Fibroblast of lung (primary cell): ENCODE measurements at places on chromosomes 2 and 18. TPM values are rescaled to one million over a fixed set of nuclear protein-coding genes. Genes with fewer than 3 reads are reported as not detected.

GRCh38 chr2:119484834-119485233 lies 39.4 kb downstream of the SCTR start:
- H3K4me3 ChIP-seq: no peak overlapping the region
- H3K4me1 ChIP-seq: no peaks in the 10 kb centered on the region
- H3K36me3 ChIP-seq: no peaks in the 10 kb centered on the region
- H3K27me3 ChIP-seq: no peaks in the 10 kb centered on the region
- no peak for DNase-seq

DNA sequence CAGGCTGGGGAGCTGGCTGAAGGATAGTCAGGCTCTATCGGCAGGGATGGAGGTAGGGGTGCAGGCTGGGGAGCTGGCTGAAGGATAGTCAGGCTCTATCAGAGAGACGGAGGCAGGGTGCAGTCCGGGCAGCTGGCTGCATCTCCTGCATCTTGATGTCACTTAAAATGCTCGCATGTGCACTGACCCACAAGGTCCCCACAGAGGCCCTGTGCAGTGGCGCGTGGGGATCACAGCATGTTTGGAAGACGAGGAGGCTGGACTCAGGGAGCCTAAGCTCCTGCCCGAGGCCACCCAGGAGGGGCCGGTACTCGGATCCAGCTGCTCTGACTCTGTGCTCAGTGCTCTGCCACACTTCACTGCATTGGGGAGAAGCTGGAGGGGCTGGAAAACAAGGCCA lies 189.0 kb upstream of the HDAC4 start:
- H3K4me1 ChIP-seq: no peaks in the 10 kb centered on the region
- H3K27me3 ChIP-seq: no peaks in the 10 kb centered on the region
- DNase-seq: no peak
- no peak overlapping the region for H3K27ac ChIP-seq
- H3K36me3 ChIP-seq: no peaks in the 10 kb centered on the region

DNA sequence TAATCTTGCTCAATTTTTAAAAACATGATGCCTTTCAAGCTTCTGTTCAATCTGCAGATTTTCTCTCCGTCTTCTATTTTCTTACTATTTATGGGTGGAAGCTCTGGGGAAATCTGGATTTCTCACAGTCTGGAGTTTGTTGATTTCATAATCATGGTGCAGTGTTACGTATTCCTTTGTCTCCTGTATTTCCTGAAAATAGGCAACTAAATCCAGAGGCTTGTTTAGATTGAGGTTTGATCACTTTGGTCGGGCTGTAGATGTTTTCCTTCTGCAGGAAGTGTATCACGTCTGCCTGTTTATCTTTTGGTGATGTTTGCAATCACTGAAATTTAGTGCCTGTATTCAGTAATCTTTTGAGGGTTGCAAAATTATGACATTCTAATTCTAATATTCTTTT lies 487.7 kb downstream of the LRRTM4 start:
- no peak overlapping the region for H3K27ac ChIP-seq
- DNase-seq: peak; percentile 44
- H3K27me3 ChIP-seq: no peaks in the 10 kb centered on the region
- no peaks in the 10 kb centered on the region for H3K4me1 ChIP-seq
- H3K4me3 ChIP-seq: no peak overlapping the region

DNA sequence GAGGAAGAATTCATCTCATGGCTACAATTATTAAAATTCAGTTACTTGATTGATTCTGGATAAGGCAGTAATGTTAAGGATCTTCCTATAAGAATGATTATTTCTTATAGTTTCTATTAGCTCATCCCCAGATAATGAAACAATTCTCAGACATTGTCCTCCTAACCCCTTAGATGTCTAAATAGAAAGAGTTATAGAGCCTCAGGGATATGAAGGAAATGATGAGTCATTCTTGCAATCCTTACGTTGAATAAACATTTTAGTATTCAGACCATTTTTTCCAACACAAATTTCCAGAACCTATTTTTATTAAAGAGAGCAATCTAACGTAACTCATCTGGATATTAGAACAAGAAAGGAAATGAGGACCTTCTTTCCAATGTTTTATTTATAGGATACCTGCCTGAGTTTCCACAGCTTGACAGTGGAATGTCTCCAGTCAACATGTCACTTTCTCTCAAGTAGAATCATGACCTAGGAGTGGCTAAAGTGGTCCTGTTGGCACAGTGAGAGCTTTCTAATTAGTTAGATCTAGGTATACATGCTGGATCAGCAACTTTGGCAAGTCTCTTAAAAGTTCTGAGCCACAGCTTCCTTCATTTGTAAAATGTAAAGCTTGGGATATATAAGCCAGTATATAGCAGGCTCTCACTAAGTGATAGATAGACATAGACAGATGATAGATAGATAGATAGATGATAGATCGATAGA lies 88.0 kb upstream of the RAB27B start:
- H3K27me3 ChIP-seq: no peaks in the 10 kb centered on the region
- no peak overlapping the region for H3K27ac ChIP-seq
- no peak overlapping the region for H3K4me3 ChIP-seq
- DNase-seq: peak; percentile 66
- no peaks in the 10 kb centered on the region for H3K36me3 ChIP-seq

- peak; percentile 65 for DNase-seq
- H3K36me3 ChIP-seq: no peaks in the 10 kb centered on the region
- no peaks in the 10 kb centered on the region for H3K27me3 ChIP-seq
- no peak overlapping the region for H3K27ac ChIP-seq
- peaks cover 30% of the 10 kb centered on the region for H3K4me1 ChIP-seq
Observed at GRCh38 chr2:105865222-105865913, 120.7 kb downstream of the NCK2 start.

DNA sequence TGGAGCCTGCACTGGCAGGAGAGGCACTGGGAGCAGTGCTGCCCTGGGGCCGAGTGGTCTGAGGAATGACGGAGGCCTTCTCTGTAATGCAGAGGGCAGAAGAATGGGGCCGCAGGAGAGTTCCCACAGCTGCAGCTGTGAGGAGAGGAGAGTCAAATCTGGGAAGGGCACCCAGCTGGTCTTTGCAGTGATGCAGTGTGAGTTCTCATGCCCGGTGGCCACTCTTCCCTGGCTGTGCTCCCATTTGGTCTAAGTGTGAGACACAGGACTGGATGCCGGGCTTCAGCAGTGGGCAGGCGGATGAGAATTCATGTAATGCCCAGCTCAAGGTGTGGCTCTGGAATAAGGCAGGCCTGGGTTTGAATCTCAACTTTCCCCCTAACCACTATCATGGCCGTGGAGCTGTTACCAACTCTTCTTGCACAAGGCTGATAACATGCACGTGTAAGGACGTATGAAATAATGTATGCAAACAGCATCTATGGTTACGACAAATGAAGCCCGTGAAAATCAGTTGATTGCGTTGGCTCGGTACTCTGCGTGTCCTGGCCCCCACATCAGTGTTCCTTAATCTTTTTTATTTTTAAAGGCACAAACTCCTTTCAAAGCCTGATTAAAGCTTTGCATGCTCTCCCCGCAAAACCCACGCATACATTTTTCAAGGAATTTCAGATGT lies 71.6 kb downstream of the ACKR3 start:
- no peak for DNase-seq
- no peaks in the 10 kb centered on the region for H3K27me3 ChIP-seq
- no peaks in the 10 kb centered on the region for H3K36me3 ChIP-seq
- H3K27ac ChIP-seq: no peak overlapping the region

GRCh38 chr18:34942975-34943374 lies 98.2 kb upstream of the MAPRE2 start:
- H3K27me3 ChIP-seq: no peaks in the 10 kb centered on the region
- H3K4me3 ChIP-seq: no peak overlapping the region
- no peaks in the 10 kb centered on the region for H3K36me3 ChIP-seq
- no peaks in the 10 kb centered on the region for H3K4me1 ChIP-seq

DNA sequence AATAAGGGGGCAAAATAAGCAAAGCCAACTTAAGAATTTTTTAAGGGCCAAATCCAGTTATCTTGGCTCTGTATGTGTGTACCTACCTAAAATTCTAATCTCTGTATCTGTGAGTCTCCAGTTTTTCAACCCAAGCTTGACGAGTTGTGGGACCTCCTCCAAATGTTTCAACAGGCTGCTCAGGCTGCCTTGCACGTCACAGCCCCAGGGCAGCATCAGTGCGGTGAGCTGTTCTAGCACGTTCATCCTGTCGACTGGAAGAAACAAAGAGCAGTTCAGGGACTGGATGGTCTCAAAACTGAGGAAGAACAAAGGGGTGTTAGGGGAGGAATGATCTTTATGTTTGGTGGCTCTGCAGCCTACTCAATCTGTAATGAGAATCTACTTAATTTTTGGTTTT lies 29.4 kb downstream of the NLRC4 start:
- H3K4me3 ChIP-seq: no peak overlapping the region
- peak; percentile 10 for DNase-seq
- H3K36me3 ChIP-seq: no peaks in the 10 kb centered on the region
- H3K27ac ChIP-seq: no peak overlapping the region
- H3K27me3 ChIP-seq: no peaks in the 10 kb centered on the region

GRCh38 chr2:101560780-101561315 lies 85.9 kb upstream of the RFX8 start:
- DNase-seq: no peak
- H3K4me1 ChIP-seq: peaks cover 11% of the 10 kb centered on the region
- H3K36me3 ChIP-seq: no peaks in the 10 kb centered on the region

DNA sequence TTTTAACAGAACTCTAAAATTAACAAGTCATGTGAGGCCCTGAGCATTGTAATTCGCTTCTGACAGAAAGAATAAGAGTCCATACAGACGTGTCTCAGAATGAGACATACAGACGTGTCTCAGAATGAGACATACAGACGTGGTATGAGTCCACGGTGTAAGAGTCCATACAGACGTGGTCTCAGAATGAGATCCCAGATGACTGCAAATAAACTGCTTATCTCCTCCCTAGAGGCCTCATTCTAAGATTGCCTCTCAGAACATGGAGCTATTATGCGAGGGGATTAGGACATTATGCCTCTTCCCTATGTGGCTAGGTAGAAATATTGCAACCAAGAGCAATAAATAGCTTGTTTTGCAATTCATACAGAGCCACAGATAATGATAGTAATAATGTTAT lies 63.9 kb downstream of the NEB start:
- no peaks in the 10 kb centered on the region for H3K4me1 ChIP-seq
- no peak overlapping the region for H3K4me3 ChIP-seq
- H3K36me3 ChIP-seq: no peaks in the 10 kb centered on the region
- no peaks in the 10 kb centered on the region for H3K27me3 ChIP-seq
- H3K27ac ChIP-seq: no peak overlapping the region
- no peak for DNase-seq

DNA sequence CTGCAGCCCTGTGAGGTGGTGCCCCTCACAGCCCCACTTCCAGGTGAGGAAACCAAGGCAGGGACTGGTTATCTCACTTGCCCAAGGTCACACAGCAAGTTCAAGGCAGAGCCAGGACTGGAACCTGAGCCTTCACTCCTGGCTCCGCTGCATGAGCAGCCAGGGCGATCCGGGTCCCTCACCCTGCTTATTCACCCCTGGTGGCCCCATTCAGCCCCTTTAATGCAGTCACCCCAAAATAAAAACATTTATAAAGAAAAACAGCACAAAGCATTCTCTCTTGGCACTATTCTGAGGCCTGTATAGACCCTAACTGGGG lies 57.3 kb downstream of the POLR1A start:
- H3K27me3 ChIP-seq: no peaks in the 10 kb centered on the region
- H3K27ac ChIP-seq: no peak overlapping the region
- peaks cover 25% of the 10 kb centered on the region for H3K36me3 ChIP-seq
- DNase-seq: no peak
- H3K4me3 ChIP-seq: no peak overlapping the region

GRCh38 chr2:51344886-51345285 lies 313.0 kb upstream of the NRXN1 start:
- no peak for DNase-seq
- H3K4me1 ChIP-seq: no peaks in the 10 kb centered on the region
- H3K27ac ChIP-seq: no peak overlapping the region

GRCh38 chr2:132589111-132589830 lies 80.7 kb downstream of the LYPD1 start:
- no peak for DNase-seq
- no peaks in the 10 kb centered on the region for H3K4me1 ChIP-seq
- H3K27me3 ChIP-seq: no peaks in the 10 kb centered on the region
- H3K27ac ChIP-seq: no peak overlapping the region
- no peak overlapping the region for H3K4me3 ChIP-seq
- H3K36me3 ChIP-seq: no peaks in the 10 kb centered on the region

GRCh38 chr2:235770909-235771820 lies 277.3 kb downstream of the AGAP1 start:
- H3K27ac ChIP-seq: no peak overlapping the region
- H3K27me3 ChIP-seq: no peaks in the 10 kb centered on the region
- DNase-seq: no peak
- H3K4me3 ChIP-seq: no peak overlapping the region
- H3K4me1 ChIP-seq: no peaks in the 10 kb centered on the region

GRCh38 chr2:53516650-53517049 lies 251.0 kb upstream of the CHAC2 start:
- no peak overlapping the region for H3K4me3 ChIP-seq
- H3K27me3 ChIP-seq: no peaks in the 10 kb centered on the region
- H3K36me3 ChIP-seq: no peaks in the 10 kb centered on the region
- DNase-seq: no peak
- no peak overlapping the region for H3K27ac ChIP-seq

- peak overlapping the region; percentile 91 for H3K4me3 ChIP-seq
- H3K36me3 ChIP-seq: peaks cover 6% of the 10 kb centered on the region
- H3K27me3 ChIP-seq: no peaks in the 10 kb centered on the region
- peaks cover 10% of the 10 kb centered on the region for H3K4me1 ChIP-seq
Observed at GRCh38 chr2:98608962-98609604, 694 bp downstream of the UNC50 start.

DNA sequence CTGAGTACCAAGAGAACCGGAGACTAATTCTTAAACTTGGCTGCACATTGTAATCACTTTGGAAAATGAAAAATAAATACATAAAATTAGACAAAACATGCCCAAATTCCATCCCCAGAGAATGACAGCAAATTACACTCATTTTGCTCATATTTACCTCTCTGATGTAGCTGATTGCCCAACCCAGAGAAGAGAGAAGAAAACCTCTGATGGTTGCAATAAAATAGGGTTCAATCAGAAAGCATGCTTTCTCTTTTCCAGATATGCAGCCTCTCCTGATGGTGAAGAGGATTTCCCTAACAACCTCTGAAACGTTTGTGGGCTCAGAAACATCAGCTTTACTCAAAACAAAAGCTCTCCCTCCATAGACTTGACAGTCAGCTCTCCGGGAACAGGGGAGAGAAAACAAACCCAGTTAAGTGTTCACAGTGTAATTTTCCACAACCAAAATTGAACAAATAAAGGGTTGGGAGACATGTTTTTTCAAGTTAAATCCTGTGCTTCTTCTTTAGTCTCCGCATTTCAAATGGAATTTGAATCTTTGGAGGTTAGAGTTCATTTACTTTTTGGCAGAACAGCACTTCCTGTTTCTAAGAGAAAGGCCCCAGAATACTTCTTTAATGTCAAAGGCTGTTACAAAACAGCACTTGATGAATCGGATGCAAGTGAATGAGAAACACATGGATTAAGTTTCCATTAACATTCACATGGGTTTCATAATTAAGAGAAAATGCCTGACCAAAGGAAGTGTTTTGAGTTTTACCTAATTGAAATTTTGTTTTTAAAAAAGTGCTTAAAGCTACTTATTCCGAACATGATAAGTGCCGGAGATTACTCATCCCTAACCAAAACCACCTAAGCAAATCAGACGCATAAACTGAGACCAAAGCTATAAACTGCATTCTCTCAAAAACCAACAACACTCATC lies 570.1 kb upstream of the SYT4 start:
- peak; percentile 84 for DNase-seq
- peak overlapping the region; percentile 3 for H3K4me3 ChIP-seq
- no peak overlapping the region for H3K27ac ChIP-seq
- no peaks in the 10 kb centered on the region for H3K36me3 ChIP-seq

Gene SKOR2
- not detected in 2 replicates for total RNA-seq

Gene SP5
- under 0.01 TPM in 1 of 2 replicates, not detected in the other for total RNA-seq

Gene POTEC
- total RNA-seq: not detected in 2 replicates

Gene PTPRN
- total RNA-seq: 3.5 and 10.8 TPM in 2 replicates

Gene CFAP210
- not detected in 2 replicates for total RNA-seq

Gene ATP6V1C2
- total RNA-seq: under 0.01 TPM in 2 replicates

Gene KLHL29
- total RNA-seq: 4.9 and 7.9 TPM in 2 replicates

Gene LBH
- total RNA-seq: 351 and 926 TPM in 2 replicates

Gene COL5A2
- total RNA-seq: 200 and 253 TPM in 2 replicates

Gene ITGA4
- 18.0 and 57.5 TPM in 2 replicates for total RNA-seq

Gene TTN
- 0.33 and 0.51 TPM in 2 replicates for total RNA-seq
